ENCODE measurements at places on chromosomes 12 and 14.

DNA sequence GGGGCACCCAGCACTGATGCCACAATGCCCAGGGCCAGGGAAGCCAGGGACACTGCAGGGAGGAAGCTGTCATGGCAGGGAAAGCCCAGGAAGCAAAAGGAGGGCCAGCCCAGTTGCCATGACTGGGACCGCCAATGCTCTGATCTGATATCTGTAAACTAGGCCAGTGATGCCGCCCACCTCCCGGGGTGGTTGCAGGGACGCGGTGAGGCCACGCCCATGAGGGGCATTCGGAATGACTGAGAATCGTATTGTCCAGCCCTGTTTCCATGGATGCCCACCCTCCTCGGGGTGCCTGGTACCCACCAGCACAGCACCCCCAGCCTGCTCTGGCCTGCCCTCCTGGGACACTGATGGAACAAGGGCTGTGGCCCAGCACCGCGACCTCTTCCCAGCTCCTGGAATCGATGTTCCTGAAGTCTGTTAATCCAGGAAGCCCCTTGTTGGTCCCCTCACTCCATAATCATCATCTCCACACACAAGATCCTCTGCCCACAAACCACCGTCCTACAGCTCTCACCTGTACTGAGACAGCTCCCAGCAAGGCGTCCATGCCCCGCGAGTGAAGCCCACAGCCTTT, 48.7 kb downstream of the CHGA start:
- no peak for DNase-seq

DNA sequence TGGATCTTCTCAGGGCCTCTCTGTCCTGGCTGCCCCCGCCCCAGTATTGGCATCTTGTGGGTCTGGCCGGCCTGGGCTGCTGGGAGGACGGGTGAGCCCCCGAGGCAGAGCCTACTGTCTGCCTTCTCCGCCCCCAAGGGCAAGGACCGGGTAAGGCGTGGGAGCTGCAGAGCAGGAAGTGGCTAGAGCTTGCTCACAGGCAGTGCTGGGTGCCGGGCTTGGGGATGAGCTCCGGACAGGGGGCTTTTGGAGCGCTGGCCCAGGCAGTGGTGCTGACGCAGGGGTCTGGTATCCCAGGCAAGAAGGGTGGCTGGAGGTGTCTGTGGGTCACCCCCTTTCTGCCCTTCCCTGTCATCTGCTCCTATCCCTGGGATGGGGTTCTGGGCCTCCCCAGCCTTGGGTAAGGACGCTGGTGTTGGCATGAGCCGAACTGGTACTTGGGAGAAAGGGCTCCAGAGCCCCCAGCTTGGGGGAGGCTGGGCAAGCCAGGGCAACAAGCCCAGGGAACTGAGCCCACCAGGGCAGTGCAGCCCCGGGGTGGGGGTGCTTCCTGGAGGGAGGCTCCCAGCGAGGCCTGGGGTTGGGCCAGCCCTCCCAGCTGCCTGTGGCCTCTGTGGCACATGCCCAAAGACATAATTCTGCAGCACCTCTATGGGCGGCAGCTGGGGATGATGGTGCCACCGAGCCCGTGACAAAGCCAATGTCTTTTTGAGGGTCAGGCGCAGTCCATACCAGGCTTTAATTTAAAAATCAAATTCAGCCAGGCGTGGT, 126.3 kb downstream of the KIF26A start:
- DNase-seq, result no peak

GRCh38 chr12:27076468-27076867, 5.9 kb downstream of the C12orf71 start:
- no peak for DNase-seq

GRCh38 chr12:119700078-119700477, 32.1 kb downstream of the PRKAB1 start:
- DNase-seq, result no peak

GRCh38 chr12:42574851-42575266, 14.7 kb downstream of the PRICKLE1 start:
- no peak for DNase-seq

GRCh38 chr12:83779526-83779925, 1092.8 kb downstream of the TMTC2 start:
- DNase-seq, result no peak

GRCh38 chr12:14774906-14775635, 28.2 kb downstream of the WBP11 start:
- no peak for DNase-seq

GRCh38 chr12:4438834-4439596, 6.6 kb downstream of the FGF6 start:
- DNase-seq, result no peak

All from cortex of kidney (tissue), 1 donor.